ENCODE measurements at places on chromosomes 3 and 15.

DNA sequence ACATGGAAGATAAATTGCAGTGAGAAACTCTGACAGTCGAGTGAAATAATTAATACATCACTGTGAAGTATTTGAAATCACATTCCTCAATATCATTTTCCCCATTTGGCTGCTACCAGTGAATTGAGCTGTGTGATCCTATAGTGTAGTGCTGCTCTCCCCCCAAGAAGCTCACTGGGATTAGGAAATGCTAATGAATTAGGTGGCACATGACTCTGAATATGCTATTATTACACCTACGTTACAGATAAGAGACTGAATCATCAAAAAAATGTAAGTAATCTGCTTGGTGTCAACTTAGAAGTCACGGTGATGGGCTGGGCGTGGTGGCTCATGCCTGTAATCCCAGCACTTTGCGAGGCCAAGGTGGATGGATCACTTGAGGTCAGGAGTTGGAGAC, 34.7 kb upstream of the SYNM start:
- DNase-seq: no peak

- no peak for DNase-seq
Observed at GRCh38 chr15:57367556-57367955, 8.7 kb upstream of the CGNL1 start.

DNA sequence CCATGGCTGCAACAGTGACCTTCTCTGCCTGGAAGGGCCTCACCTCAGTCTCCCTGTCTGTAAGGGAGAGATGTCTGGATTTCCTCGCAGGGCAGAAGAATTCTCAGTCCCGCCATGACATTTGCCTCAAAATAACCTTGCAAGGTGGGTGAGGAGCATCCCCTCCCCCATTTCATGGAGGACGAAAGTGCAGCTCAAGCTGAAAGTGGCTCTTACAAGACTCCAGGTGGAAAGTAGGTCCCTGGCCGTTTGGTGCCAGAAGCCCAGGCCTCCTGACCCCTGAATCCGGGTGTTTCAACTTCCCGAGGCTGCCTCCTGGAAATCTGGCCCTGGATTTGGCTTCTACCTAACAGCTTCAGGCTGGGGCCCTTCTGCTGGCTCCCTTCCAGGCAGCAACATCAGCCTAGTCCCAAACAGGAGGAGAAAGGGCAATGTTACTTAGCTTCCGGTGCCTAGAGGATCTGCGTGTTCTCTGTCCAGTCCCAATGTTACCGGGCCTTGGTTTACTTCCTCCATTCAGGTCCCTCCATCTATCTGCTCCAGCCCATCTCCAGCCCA, 769 bp upstream of the CSPG4 start:
- no peak for DNase-seq

GRCh38 chr3:33103034-33103433, 6.1 kb upstream of the GLB1 start:
- DNase-seq: no peak

- no peak for DNase-seq
Observed at GRCh38 chr15:77168141-77168540, 97.2 kb upstream of the TSPAN3 start.

- DNase-seq: no peak
Observed at GRCh38 chr3:189361103-189361835, 189.5 kb downstream of the TPRG1 start.

DNA sequence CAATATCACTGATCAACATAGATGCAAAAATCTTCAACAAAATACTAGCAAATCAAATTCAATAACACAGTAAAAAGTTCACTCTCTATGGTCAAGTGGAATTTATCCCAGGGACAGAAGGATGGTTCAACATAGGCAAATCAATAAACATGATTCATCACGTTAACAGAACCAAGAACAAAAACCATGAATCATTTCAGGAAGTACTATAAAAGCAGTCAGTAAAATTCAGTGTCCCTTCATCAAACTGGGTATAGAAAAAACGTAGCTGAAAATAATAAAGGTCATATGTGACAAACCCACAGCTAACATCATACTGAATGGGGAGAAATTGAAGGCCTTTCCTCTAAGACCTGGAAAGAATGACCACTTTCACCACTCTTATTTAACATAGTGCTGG, 172.1 kb downstream of the POLR2M start:
- DNase-seq: no peak

DNA sequence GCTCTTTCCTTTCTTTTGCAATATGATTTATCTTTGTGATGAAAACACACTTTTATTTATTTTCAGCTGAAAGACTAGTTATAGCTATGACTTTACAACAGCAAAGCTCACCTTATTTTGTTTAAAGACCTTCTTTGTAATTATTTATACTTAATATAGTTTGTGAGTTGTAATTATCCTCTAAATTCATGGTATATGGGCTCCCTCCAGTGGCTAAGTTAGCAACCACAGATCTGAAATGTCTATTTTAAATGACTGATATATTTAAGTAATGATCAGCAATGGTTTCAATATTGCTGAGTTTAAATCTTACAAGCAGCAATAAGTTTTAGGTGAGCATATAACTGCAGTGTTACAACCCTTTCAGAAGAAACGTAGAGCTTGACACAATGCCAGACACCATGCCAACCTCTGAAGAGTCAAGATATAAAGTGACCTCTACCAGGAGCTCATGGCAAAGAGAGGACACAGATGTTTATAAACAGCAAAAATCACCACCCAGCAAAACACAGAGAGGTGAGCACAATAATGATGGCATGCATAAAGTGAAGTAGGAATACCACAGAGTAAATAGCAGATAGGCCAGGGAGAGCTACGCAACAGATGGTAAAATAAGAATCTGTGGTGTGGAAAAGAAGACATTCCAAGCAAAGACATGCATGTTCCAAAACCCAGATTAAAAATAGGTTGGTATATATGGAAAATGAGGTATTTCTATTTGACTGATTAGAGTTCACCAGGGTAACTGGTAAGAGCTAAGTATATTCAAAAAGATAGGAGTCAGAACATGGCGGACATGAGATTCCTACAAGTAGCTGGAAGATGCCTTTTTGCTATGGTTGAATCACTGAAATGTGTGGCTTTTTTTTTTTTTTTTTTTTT, 143.7 kb upstream of the ZNF385D start:
- DNase-seq: no peak

DNA sequence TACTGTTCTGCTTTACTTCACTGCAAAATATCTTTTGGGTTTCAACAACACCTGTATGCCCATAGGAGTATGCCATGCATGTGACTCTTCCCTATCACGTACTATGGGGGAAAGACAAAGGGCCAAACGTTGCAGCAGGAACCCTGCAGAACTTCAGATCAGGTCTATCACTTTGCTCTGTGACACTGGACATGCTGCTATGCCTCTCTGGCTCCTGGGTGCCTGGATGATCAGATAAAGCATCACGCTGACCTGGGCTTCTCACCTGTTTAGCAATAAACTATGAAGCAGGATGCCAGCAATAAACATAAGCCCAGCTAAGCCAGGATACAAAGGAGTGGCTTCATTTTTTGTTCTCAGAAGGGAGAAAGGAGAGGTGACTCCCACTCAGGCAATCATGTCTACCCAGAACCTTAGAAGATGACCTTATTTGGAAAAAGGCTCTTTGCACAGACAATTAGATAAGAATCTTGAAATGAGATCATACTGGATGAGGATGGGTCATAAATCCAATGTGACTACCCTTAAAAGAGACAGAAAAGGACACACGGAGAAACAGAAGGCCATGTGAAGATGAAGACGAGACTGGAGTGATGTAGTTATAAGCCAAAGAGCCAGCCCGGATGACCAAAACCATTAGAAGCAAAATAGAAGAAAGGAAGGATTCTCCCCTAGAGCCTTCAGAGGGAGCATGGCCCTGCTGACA, 19.3 kb downstream of the POMGNT2 start:
- no peak for DNase-seq

- no peak for DNase-seq
Observed at GRCh38 chr3:151227266-151227806, 24.3 kb upstream of the GPR171 start.

DNA sequence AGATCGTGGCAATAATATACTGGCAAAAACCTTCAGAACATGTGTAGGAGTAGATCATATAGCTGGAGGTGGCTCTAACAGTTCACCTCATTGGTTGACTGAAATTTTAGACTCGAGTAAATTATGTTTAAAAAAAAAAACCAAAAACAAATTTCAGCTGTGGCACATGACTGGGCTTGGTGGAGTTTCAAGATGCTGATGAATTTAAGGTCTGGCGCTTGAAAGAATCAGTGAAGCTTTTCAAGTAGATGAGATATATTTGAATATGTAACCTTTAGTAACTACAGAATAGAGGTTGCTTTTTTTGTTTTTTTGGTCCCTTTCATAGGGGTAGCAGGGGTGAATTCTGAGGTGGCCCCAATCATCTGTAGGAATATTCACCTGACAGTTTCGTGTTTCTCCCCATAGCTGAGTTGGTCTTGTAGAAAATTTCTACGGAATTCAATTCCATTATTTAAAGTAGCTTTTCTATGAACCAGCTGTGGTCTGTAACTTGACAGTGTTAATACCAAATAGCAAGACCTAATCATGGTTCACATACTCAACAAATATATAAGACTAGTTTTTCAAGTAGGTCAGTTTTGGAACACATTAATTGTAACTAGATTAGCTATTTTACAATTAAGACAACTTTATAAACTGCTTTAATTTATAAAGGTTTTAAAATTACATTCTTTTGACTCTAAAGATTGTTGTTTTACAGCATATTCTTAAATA, 65.6 kb downstream of the MAP4 start:
- no peak for DNase-seq

DNA sequence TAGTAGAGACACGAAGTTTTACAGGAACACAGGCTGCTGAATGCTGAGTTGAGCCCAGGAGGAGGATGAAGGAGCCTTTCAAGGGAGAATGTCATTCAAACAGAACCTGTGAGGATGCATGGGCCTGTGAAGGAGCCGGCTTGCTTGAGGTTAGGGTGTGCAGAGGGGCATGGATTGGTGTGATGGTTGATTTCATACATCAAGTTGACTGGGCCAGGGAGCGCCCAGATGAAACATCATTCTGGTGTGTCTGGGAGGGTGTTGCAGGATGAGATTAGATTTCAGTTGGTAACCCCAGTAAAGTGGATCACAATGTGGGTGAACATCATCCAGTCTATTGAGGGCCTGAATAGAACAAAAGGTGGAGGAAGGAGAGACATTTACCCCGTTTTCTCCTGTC, 243.6 kb downstream of the EDEM1 start:
- DNase-seq: no peak

DNA sequence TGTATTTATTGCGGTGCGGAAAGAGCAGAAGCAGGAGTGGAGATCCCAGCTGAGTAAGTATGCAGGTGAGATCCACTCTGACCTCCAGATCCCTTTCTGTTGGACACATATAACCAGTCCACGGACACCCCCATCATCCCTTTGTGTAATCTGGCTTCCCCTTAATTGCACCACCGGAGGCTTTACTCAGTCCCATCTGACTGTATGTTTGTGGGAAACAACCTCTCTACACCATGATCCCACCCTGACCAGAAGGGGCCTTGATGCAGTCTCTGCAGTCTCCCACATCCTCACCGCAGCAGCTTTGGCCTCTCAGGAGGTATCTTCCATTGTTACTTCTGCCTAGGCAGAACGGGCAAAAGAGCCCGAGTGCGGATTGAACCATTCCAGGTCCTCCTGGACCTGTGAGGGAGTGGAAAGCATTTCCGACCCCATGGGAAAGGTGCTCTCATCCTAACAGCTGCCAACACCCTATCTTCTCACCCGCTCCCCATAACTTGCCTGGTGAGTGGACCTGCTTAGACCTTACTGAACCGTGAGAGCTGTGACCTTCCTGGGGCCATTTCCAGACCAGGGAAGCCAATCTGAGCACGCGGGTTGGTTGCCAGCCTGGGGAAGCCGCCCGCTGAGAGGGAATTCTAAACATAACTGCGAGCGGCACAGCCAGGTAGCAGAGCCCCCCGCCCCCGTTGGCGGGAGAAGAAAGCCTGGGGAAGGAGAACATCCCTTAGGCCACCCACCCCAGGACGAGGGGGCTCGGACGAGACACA, 1.1 kb downstream of the SLCO2A1 start:
- DNase-seq: no peak

GRCh38 chr3:129517516-129517915, 10.9 kb upstream of the RHO start:
- no peak for DNase-seq

DNA sequence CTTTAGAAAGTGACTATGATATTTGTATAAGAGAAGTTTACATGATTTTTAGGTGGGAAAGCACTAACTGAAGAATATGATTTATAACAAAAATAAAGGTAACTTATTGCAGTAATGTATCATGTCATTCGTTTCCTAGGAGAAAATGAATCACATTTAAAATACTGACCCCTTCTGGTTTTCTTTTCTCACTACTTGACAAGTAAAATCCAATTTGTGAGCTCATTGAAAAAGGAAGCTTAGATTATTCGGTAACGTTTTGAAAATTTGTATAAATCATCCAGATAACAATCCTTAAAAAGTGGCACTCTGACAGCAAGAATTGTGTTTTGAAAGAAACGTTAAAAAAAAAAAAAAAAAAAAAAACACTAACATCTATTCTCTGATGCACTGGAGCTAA, 39.0 kb downstream of the NSUN3 start:
- no peak for DNase-seq

DNA sequence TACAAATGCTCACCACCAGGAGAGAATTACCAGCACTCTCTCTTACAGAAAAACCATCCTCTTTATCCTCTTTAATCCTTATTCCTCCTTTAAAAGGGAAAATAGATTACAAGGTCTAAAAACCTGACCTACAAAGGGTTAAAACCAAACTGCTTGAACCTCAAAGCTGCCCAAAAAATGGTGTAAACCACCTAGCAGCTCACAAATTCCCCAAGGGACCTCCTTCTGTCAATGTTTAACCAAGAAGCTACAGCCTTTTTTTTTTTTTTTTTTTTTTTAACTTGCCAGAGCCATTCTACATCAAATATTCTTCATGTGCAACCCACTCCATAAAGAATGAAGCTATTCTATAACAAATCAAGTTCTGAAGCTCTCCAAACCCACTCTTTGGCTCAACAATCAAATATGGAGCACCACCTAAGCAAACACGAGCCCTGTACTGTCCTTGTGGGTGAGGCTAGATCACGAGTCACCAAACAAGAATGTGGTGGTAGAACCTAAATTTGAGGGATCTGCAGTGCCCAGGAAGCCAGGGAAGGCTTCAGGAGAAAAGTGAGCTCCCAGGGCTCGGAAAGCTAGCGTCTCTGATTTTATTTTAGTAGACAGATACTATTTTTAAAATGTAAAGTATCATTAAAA, 20.1 kb downstream of the OSBPL10 start:
- DNase-seq: no peak

GRCh38 chr15:24763891-24764290, 88.3 kb downstream of the NPAP1 start:
- no peak for DNase-seq

GRCh38 chr3:75101329-75102147, 487.1 kb upstream of the CNTN3 start:
- no peak for DNase-seq

GRCh38 chr3:19901918-19902317, 32.1 kb downstream of the EFHB start:
- DNase-seq: no peak

GRCh38 chr3:72116226-72116625, 331.3 kb upstream of the PROK2 start:
- no peak for DNase-seq

GRCh38 chr3:99246010-99246654, 344.6 kb upstream of the DCBLD2 start:
- no peak for DNase-seq

- DNase-seq: no peak
Observed at GRCh38 chr15:86316216-86316615, 236.5 kb downstream of the AGBL1 start.

All from substantia nigra (tissue), 51 donors.